ENCODE measurements at places on chromosomes 4 and X.

GRCh38 chr4:179398414-179398813, 1956.2 kb upstream of the AGA start:
- no peak for DNase-seq

DNA sequence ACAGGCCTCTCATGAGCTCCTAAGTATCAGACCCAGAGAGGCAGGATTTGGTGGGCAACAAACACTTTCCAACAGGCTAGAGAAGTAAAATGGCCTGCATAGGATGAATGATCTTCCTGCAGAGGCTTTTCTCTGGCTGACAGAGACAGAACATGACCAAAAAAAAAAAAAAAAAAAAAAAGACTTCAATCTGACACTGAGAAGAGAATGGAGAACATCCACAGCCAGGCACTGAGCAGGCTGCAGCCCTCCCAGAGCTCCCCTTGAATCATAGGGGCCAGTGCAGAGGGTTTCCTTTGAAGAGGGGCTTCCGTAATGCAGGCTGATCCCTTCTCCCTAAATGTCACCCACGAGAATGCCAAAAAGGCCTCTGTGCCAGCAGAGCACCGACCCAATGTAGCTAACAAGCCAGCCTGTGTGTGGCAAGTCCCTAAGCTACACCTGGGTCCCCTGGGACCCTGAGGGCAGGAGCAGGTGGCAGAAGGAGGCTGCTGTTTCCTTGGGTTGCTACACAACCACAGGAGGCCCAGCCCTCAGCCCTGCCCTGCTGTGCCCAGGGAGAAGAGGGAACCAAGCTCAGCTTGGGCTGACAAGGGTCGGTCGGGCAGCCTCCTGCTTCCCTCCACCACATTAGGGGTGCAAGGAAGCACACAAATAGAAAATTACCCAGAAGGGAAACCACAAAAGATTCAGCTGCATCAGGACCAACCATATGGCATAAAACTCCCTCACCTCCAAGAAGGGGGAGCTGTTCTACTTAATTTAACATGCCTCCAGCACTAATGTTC, 55.6 kb downstream of the MAP7D2 start:
- DNase-seq, result no peak

DNA sequence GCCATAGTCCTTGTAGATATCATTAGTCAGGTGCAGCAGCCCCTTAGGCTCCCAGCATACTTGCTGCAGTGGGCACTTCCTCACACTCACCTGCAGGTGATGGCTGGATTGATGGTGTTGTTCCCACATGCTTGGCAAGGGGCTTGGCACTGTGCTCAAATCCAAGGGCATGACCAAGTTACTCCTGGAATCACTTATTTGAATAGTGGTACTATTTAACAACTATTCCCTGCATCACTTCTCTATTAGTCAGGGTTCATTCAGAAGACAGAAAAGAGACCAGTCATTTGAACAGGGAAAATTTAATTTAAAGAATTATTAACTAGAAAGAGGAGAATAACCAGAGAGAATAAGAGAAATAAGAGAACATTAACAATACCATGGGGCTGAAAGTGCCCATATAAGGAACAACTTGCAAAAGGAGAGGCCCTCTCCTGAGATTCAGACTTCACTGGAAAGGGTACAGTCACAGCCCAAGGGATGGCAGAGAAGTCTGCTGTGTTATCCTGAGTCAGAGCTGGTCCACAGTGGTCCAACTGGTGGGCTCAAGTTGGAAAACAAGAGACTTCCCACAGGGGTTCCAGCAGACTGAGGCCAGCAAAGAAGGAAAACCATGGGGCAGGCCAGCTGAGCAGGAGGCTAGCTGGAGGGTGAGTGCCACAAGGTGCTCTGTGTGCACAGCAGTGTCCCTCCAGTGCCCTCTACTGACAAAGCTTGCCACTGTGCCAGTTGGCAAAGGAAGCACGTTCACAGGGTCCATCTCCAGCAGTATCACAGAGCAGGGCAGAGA, 9.8 kb downstream of the SPP1 start:
- DNase-seq, result no peak

DNA sequence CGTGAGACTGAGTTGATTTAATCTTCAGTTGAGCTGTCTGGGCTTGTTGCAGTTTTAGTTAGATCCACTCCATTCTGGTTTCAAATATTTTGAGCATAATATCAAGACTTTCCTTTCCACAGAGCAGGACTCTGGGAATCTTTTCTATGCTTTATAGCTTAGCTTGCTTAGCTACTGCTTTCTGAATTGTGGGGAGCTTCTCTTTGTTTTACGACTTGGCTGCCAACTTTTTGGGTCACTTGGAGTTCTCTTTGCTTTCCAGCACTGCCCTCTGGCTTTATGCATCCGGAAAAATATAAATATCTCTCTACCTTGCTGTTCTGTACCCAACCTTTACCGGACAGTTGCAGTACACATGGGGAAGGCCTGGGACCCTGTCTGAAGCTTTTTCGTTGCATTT, 292.1 kb downstream of the STIM2 start:
- no peak for DNase-seq

GRCh38 chrX:150472306-150472705, 96.1 kb upstream of the MTM1 start:
- no peak for DNase-seq

GRCh38 chrX:63922221-63922620, 137.2 kb upstream of the ARHGEF9 start:
- no peak for DNase-seq

DNA sequence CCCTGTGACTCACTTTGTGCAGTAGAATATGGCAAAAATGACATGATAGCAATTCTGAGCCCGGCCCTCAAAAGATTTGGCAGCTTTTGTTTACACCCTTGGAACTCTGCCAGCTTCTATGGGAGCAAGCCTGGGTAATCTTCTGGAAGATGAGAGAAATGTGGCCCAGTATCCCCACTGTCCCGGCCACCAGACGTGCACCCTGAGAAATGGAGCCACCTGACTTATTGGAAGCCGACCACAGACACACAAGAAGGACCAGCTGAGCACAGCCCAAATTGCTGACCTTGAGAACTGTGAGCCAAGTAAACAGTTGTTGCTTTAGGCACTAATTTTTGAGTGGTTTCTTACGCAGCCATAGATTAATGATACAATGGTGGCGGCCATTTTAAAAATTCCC, 197.0 kb downstream of the STIM2 start:
- no peak for DNase-seq

GRCh38 chr4:117664706-117665444, 369.4 kb upstream of the NDST3 start:
- DNase-seq, result no peak

DNA sequence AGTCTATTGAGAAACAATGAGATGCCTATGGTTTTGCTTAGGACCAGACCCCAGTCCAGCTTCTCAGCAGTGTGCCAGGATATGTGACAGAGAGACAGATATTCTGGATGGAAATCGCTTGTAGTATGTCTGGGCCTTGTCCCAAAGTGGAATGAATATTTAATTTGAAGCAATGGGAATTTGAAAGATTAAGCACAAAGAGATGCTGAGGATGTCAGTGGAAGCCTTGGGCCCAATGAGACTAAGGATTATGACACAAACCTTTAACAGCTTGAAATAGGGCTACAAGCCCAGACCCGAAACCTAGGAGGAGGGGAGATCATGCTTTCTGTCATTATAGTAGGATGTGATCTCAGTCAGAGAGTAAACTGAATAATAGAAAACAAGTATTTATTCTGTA, 459.2 kb downstream of the FAT4 start:
- DNase-seq, result no peak

DNA sequence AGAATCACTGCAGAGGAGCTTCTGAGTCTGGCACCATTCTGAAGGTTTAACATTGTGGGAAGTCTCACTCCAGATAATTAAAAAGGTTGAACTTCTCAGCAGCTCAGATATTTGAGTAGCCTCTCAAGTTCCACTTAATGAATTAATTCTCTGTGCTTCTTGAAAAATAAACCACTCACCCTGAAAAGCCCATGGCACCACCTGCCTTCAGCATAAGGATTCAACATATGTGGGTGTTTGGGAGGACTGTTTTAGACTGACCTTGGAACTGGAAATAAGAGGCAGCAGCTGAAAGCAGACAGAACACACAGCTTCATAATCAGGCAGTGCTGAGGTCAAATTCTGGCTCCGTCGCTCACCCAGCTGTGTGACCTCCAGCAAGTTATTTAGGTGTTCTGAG, 100.6 kb downstream of the KCNIP4 start:
- DNase-seq, result no peak
